NCI-H1417 treated with DMSO at 0.1 percent for 48 hours (cell line): ENCODE measurements at places on chromosomes 5 and 9.

DNA sequence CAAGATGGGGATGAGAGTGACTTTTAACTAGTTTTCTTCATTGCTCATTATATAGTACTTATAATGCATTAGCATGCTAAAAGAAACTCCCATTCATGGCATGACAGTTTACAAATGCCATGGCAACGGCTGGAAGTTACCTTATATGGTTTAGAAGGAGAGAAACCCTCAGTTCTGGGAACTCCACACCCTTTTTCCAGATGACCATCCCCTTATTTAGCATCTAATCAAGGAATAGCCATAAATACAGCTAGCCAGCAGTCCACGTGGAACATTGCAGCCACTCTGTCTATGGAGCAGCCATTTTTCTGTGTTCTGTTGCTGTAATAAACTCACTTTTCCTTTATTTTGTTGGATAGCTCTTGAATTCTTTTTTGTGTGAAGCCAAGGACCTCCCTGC is 1137.8 kb downstream of the CDH18 start:
- DNase-seq = no peak

DNA sequence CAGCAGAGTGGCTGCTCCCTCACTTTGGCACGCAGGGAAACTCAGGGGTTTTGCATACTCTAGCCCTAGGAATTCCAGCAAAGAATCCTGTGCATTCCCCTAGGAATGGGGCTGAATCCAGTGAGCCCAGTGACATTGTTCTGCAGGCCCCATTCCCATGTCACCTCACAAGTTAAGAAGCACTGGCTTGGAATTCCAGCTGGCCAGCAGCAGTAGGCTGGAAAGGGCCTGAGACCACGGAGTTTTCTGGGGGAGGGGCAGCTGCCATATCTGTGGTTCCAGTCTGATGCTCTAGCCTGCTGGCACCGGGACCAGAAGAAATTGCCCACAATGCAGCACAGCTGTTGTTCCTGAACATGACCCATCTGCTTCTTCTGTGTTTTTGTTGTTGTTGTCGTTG is 217.6 kb upstream of the DMRTA1 start:
- DNase-seq = no peak

GRCh38 chr5:119179857-119180641 is 109.2 kb downstream of the DMXL1 start:
- DNase-seq = no peak

- DNase-seq = no peak
These were observed 26.1 kb downstream of the DNAI1 start for GRCh38 chr9:34484678-34485077.

GRCh38 chr9:69445251-69445650 is 120.2 kb downstream of the ENTREP1 start:
- no peak for DNase-seq

- no peak for DNase-seq
These were observed 37.6 kb downstream of the DUSP1 start for GRCh38 chr5:172733131-172733973.

- no peak for DNase-seq
These were observed 28.0 kb upstream of the LRRC14B start for GRCh38 chr5:163338-163620.

DNA sequence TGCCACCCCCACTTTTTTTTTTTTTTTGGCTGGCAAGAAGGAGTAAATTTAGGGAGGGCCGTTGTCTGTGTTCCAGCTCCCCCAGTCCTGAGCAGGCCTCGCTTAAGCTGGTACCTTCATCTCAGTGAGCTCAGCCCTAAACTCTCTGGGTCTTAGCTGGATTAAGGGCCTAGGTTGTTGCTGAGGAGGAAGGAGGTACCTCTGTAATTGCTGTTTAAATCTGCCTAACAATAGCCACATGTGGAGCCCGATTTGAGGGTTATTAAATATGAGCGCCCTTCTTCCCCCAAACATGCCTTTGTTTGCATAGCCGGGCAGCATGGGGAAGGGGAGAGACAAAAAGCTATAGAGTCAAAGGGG is 179.0 kb upstream of the PITX1 start:
- DNase-seq = no peak

- DNase-seq = no peak
These were observed 686 bp upstream of the COL27A1 start for GRCh38 chr9:114154600-114155102.

GRCh38 chr5:143445776-143446175 is 42.3 kb upstream of the NR3C1 start:
- no peak for DNase-seq

- no peak for DNase-seq
These were observed 54.4 kb downstream of the ARSB start for GRCh38 chr5:78930721-78931120.
